ENCODE measurements at places on chromosomes 7 and 10.
A peak's percentile ranks its signal among the peaks of the same experiment; 100 is the strongest.

GRCh38 chr10:15491856-15492642 is 121.0 kb upstream of the FAM171A1 start:
- no peak for DNase-seq

GRCh38 chr7:1550005-1550845 is 5.8 kb downstream of the TMEM184A start:
- no peak for DNase-seq

- no peak for DNase-seq
Measured at GRCh38 chr7:28700790-28701203, 257.3 kb downstream of the TRIL start.

- DNase-seq: no peak
Measured at GRCh38 chr10:47441938-47442337, 42.0 kb downstream of the ANXA8 start.

GRCh38 chr7:105792488-105793370 is 83.7 kb downstream of the ATXN7L1 start:
- no peak for DNase-seq

- no peak for DNase-seq
Measured at GRCh38 chr10:86438091-86438749, 71.6 kb upstream of the GRID1 start.

- DNase-seq: no peak
Measured at GRCh38 chr7:27245798-27246691, 3.4 kb downstream of the EVX1 start.

DNA sequence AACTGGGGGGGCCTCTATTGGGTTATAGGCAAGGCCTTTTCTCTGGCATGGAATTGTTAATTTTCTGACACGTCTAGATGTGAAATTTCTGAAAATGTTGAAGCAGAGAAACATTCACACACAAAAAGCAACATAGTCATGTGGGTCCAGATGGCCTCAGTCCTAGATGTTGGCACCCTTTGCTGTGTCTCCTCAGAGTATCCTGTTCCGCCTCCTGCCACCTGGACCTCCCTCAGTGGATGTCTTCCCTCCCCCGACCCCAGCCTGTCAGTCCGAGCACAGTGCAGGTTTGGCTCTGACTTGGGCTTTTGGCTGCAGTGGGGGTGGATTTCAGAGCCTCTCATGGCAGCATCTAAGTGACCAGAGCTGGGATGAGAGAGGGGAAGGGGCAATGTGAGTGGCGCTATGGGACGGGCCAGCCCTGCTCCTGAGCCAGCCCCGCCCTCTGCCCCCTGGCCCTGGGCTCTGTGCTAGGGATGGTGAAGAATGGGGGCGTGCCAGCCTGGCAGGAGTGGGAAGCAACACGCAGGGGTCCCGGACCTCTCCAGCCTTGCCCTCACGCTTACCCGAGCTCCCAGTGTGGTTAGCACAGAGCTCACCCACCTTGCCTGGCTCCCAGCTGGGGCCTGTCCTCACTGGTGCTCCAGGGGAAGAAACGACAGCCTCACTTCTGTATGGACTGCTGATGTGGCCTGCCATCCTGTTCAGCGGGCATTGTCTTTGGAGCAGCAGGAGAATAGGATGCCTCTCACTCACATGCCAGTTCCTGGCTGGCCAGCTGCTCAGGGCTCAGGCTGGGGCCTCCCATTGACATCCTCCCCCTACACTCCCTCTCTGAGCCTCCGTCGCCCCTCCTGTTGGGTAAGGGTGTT is 6.2 kb downstream of the ATP6V0E2 start:
- DNase-seq: no peak

DNA sequence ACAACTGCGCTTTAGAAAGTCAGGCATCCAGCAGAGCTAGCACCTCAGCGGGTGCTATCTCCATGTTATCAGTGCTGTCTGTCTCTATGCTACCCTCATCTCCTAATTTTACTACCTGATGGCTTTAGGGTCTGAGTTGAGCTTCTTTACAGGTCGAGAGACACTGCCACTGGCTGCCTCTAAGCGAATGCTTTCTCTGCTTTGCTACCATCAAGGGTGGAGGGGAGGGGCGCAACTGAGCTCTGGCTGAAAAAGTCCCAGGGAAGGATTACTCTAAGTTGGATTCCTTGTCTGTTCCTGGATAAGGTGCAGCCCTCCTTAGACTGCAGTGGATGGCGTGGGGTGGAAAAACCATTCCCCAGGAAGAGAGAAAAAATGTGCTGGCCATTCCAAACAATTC is 105.7 kb downstream of the CDK14 start:
- no peak for DNase-seq

DNA sequence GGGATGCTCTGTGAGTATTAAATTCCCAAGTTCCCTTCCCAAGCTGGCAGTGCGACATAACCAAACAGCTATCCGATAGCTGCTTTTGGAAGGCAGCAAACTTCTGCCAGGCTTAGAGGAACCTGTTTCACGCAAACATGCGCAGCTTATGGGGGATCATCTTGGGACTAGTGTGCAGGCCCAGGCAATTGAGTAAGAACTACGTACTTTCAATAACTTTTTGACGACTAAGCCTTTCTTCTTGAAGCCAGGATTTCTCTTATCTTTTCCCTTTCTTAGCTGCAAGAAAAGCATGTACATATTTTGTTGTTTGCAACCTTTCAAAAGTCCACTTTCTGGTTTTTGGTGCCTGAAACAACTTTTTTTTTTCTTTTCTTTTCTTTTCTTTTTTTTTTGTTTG is 28.7 kb upstream of the SEPHS1 start:
- no peak for DNase-seq

GRCh38 chr7:11831736-11832495 is at the start of gene THSD7A:
Gene THSD7A (minus strand): TSS chr7:11832198. CDS start chr7:11831946, 252 bp downstream.
- no peak for DNase-seq

GRCh38 chr10:103663802-103664201 is 170.3 kb downstream of the NEURL1 start:
- DNase-seq: no peak

- DNase-seq: no peak
Measured at GRCh38 chr7:1087952-1088920, at the start of gene GPER1. Gene GPER1 (plus strand): TSS chr7:1088113. CDS start chr7:1091729, 3,616 bp downstream.

DNA sequence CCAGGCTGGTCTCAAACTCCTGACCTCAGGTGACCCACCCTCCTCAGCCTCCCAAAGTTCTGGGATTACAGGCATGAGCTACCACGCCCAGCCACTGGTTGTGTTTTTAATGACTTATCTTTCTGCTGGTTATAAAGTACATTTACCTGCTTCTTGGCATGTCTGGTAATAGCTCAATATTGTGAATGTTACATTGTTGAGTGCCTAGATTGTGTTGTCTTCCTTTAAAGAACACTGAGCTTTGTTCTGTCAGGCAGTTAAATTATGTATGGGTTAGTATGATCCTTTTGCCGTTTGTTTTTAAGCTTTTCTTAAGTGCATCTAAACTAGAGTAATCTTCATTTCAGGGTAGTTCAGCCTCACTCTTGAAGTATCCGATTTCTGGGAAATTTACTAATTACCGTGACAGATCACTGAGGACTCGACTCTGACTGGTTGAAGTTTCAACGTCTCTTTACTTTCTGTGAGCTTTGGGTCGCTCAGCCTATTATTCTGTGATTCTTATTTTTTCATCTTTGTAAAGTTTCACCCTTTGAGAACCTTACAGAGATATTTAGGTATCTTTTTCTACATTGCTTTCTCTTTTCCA is 617.4 kb downstream of the SORCS1 start:
- DNase-seq: no peak

- DNase-seq: no peak
Measured at GRCh38 chr10:28872587-28873165, 195.4 kb downstream of the BAMBI start.

DNA sequence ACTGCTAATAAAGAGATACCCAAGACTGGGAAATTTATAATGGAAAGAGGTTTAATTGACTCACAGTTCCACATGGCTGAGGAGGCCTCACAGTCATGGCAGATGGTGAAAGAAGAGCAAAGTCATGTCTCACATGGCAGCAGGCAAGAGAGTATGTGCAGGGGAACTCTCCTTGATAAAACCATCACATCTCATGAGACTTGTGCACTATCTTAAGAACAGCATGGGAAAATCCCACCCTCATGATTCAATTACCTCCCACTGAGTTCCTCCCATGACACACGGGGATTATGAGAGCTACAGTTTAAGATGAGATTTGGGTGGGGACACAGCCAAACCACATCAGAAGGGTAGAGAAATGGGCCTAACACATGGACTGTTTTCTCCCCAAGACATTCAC is 156.3 kb downstream of the CCDC71L start:
- no peak for DNase-seq

- DNase-seq: no peak
Measured at GRCh38 chr10:95236068-95236903, 42.2 kb downstream of the ACSM6 start.

- DNase-seq: no peak
Measured at GRCh38 chr10:126045861-126046260, 149.5 kb downstream of the FANK1 start.

- DNase-seq: no peak
Measured at GRCh38 chr10:98134117-98134430, 383 bp upstream of the R3HCC1L start.

- DNase-seq: no peak
Measured at GRCh38 chr7:33901199-33901598, 4.1 kb upstream of the BMPER start.

- DNase-seq: no peak
Measured at GRCh38 chr7:22948770-22949169, 65.2 kb downstream of the HYCC1 start.

DNA sequence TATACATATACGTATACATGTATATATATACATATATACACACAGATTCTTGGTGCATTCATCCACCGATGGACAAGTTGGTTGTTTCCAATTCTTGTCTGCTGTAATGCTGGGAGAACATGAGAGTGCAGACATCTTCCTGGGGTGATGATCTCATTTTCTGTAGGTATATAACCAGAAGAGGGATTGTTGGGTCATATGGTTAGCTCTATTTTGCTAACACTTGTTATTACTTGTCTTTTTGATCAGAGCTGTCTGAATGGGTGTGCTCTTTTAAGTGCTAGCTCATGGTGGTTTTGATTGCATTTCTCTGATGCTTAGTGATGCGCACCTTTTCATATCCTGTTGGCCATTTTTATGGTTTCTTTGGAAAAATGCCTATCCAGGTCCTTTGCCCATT is 106.4 kb downstream of the TAX1BP1 start:
- no peak for DNase-seq

GRCh38 chr10:86775056-86775869 is 18.8 kb downstream of the BMPR1A start:
- no peak for DNase-seq

DNA sequence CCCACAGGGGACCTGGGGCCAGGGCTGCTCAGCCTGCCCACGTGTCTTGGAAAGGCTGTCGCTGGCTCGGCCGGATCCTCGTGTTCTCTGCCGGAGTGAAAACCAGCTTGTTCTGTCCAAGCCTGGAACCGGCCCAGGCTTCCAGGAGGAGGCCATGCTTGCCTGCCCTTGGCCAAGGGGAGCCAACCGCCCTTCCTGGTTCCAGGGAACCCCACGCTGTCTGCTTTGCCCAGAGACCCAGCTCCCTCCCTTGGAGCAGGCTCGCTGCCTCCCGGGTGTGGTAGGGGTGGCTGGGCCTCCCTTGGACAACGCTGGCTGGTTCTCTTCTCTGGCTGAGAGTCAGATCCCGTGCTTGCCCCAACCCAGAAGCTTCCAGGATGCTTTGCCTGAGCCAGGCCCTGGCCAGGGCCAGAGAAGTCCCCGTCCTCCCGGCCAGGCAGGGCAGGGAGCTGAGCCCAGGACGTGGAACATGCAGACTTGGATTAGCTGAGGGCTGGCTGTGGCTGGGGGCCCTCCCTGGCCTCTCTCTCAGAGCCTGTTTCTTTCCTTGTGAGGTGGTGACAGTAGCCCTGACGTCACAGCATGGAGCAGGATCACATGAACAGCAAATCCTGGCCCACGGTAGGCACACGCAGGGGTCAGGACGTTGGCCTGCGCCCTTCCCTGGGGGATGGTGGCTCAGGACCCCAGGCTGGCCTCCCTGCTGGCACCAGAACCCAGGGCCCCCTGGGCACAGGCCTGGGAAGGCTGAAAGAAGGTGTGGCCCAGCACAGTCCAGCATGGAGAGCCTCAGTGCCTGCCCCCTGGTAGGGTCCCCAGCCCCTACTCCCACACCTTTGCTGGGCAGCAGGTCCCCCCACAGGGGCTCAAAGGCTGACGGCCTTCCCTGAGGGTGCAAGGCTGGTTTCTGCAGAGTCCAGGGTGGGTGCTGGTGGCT is 67.5 kb downstream of the PWWP2B start:
- DNase-seq: no peak

- peak; percentile 93 for DNase-seq
Measured at GRCh38 chr7:102933763-102934162, 21.0 kb downstream of the LRRC17 start.

GRCh38 chr10:45180946-45181875 is 134.2 kb downstream of the OR13A1 start:
- DNase-seq: no peak

DNA sequence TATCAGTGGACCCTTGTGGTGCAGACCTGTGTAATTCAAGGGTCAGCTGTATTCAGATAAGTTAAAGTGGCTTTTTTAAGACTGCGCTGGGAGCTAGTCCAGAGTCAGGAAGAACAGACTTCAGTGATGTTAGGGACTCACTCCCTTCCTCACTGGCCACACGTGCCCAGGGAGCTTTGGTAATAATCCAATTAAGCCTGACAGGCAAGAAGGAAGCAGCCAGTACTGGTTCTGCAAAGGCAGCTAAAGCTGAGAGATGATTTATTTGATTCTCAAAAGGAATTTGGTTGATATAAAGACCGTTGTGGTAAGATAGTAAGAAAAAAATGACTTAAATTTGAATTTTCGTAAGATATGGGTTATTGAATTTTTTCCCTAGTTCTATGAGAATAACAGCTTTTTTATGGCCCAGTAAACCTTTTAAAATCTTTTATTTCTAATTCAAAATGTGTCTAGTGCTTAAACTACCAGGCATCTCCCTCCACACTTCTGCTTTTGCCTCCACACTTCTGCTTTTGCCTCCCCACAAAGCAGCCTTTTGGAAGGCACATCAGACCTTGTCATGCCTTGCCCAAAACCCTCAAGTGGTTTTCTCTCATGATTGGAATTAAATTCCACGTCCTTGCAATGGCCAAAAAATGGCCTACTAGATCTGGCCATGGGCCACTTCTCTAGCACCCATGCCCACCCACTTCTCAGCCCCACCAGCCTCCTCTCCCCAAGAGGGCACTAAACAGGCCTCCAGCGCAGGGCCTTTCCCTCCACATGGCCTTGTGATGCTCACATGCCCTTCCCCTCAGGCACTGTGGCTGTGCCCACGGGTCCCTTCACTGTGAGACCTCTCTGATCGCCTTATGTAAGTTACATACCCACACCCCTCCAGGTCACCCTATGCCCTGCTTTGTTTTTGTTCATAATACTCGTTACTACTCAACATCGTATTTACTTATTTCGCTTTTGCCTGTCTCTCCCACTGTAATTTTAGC is 92.5 kb downstream of the POU6F2 start:
- DNase-seq: no peak

- DNase-seq: no peak
Measured at GRCh38 chr10:27743012-27743876, 2.4 kb downstream of the MKX start.

- no peak for DNase-seq
Measured at GRCh38 chr7:34207810-34208209, 302.5 kb downstream of the BMPER start.
